Dermis microvascular lymphatic vessel endothelial cell (primary cell): ENCODE measurements at places on chromosomes 4 and X.
A peak's percentile ranks its signal among the peaks of the same experiment; 100 is the strongest.

DNA sequence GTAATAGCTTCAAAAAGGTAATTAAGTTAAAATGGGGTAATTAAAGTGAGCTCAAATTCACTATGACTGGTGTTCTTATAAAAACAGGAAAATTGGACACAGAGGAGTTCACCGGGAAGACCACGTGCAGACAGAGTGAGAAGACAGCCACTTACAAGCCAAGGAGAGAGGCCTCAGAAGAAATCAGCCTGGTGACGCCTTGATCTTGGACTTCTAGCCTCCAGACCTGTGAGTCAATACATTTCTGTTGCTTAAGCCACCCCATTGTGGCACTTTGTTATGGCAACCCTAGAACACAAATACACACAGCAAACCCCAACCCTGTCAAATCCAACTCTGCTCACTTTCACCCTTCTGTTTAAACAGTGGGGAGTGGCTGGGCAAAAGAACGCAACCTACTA lies 4.1 kb upstream of the CD38 start:
- no peak for DNase-seq

DNA sequence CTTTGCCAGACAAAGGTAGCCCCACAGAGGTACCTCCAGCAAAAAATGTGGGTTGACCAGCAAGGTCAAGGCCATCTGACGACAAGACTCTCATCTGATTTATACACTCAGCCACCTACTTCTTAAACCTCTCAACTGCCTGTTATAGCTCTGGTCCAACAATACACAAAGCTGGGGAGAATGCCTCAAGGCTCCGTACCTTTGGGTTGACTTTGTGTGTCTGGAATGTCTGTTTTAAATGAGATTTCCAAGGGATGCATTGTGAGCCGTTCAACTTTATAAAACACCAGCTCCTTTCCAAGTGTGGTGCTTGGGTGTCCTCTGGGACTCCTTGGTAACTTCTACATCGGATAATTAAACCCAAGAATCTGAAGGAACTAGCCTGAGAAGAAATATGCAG lies 167.0 kb upstream of the RPL34 start:
- DNase-seq, result no peak

DNA sequence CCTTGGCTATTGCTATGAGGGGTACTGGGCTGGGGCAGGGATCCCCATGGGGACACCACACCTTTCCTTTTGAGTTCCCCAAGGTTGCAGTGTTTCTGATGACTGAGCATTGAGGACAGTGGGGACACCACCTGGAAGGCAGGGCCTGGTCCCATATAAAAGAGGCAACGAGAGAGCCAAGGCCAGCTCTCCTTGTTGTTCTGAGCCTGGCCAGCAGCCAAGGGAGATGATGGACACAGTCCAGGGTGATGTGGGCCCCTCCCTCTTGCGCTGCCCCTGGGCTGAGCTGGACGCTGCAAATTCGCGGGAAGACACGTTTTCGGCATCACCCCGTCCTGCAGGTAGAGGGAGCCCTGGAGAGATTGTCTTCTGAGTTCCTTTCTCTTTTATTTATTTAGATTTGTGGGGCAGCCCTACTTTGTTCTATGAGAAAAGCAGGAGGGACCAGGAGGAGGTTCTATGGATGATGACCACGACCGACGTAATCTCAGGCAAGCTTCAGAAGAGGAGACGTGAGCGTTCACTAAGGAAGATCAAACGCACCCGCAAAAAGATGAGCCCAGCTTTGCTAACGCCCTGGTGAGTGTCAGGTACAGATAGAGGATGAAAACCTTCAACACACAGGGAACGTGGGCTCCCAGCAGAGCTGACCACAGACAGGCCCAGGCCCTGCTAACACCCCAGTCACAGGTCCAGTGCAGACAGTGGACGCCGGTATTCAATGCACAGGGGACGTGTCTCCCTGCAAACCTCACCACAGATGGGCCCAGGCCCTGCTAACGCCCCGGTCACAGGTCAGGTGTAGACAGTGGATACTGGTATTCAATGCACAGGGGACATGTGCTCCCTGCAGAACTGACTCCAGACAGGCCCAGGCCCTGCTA lies 97.4 kb downstream of the SHOX start:
- no peak for DNase-seq

DNA sequence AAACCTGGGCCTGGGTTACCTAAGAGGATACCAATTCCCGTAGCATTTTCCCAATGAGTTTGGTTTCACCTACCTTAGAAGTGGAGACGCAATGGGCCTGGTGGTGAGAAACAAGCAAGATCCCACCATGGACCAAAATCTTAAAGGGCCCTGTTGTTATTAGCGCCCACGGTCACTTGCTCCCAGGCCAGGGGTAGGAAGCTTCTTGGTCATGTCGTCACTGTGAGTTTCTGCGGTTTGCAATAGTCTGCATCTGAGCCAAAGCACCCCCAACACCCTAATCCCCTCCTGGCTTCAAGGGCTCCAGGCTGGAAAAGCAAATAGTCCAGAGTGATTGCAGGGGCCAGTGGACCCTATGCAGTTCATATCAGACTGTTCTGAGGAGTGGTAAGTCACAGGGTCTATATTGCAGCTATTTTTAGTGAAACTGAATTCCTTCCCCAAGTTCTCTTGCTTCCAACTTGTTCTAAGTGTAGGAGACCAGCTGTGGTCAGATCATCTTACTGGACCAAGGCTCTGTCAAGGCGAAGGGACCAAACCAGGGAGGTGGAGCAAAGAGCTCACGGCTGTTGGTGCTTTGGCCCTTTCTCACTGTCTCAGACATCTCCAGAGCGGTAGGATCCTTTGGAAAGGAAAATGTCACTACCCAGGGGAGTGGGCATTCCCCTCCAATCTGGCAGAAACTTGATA lies 307.9 kb upstream of the F9 start:
- no peak for DNase-seq

DNA sequence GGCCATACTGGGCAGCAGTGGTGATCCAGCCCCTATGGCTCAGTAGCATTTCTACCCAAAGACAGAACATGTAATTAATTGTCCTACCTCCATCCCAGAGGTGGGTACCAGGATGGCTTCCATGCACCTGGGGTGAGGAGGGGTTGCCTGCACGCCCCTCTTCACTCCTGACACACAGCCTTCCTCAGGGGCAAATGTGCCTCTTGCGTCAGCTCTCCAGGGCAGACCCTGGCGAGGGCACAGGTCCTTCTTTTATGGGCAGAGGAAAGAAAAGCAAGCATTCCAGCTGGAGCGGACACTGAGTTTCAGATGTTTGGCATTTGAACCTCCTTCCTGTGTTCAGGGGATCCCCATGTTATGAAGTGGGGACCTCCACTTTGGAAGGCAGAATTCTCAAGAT lies 95.6 kb downstream of the PHKA2 start:
- DNase-seq, result no peak

- DNase-seq, result no peak
These were observed 20.7 kb downstream of the SYNPO2 start for GRCh38 chr4:118909173-118909956.

GRCh38 chr4:72286185-72286584 lies 254.4 kb downstream of the NPFFR2 start:
- DNase-seq, result peak; percentile 15

GRCh38 chr4:72375073-72375736 lies 193.8 kb downstream of the ADAMTS3 start:
- no peak for DNase-seq

GRCh38 chrX:116749943-116750342 lies 287.2 kb upstream of the CT83 start:
- no peak for DNase-seq

DNA sequence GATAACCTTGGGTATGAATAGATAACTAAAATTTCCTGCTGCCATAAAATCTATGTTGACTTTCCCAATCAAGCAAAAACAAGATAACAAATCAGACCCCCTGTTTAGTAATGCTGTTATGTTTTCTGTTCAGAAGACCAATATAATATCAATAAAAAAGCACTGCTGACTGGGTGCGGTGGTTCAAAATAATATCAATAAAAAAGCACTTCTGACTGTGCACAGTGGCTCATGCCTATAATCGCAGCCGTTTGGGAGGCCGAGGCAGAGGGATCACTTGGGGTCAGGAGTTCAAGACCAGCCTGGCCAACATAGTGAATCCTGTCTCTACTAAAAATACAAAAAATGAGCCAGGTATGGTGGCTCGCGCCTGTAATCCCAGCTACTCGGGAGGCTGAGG lies 36.7 kb downstream of the ANTXR2 start:
- DNase-seq, result no peak

DNA sequence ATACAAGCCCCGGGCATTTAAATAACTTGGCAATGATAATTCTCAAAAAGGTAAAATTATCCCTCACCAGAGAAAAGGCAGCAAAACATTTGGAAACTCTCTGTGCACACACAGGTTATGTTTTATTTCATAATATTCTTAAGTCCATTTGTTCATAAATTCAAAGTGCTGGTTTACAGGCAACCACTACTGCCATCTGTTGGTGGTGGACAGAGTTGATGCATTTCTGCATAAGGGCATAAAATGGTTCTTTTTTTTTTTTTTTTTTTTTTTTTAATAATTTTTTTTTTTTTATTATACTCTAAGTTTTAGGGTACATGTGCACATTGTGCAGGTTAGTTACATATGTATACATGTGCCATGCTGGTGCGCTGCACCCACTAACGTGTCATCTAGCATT lies 31.5 kb upstream of the IL21 start:
- peak; percentile 48 for DNase-seq

DNA sequence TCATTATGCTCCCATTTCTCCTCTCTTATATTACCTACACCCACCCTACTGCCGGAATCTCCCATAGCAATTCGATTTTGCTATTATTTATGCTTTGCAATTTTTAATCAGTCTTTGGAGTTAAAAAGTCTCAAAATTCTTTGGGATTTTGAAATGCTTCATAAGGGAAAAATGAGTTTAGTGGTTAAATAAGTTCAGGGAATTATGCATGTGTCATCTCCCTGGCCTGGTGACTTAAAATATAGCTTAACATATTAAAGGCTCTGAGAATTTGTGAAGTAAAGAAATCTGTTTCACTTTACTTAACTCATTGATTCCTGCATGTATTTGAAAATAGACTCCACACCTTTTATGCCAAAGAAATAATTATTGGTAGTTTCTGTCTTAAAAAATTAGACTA lies 185.1 kb upstream of the DIPK2B start:
- DNase-seq, result no peak

DNA sequence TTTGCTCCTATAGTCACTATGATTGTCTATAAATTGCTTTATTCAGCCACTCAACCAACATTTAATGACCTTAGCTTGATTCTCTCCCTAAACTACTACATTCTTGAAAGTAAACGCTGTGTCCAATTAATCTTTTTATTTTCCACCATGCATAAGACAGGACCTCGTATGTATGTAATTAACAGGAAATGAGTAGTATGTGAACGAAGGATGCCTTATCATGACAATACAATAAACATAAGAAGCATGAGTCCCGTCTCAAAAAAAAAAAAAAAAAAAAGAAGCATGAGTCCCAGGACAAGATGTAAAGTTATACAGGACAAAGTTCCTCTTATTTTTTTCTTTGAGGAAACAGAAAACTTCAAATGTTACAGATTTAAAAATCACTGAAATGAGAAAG lies 92.5 kb downstream of the PPP3CA start:
- no peak for DNase-seq

DNA sequence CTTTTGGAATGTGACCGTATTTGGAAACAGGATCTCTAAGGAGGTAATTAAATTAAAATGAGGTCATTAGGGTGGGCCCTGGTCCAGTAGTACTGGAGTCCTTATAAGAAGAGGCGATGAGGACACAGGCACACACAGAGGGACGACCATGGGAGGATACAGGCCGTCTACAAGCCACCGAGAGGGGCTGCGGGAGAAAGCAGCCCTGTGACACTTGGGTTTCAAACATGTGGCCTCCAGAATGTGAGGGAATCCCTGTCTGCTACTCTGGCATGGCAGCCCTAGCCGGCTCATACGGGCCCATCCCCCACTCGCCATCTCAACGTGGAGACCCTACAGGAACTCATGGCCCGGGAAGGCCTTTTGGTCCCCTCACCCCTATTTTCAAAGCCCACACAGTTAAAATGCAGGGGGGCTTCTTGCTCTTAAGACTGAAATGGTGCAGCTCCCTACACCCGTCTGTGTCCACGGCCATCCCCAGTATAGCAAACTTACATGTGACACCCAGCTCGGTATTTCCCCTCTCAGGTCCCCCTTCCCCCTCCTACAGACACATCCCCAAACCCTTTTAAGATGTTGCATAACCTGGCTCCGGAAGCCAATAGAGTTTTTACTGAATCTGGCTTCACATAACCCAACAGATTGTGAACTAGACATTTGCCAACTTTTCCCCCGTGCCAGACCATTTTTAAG lies 124.1 kb upstream of the TBL1X start:
- DNase-seq, result no peak

- DNase-seq, result no peak
These were observed 4.8 kb downstream of the NDP start for GRCh38 chrX:43968359-43968781.

- DNase-seq, result no peak
These were observed 102.4 kb upstream of the ZDHHC15 start for GRCh38 chrX:75625232-75625631.

DNA sequence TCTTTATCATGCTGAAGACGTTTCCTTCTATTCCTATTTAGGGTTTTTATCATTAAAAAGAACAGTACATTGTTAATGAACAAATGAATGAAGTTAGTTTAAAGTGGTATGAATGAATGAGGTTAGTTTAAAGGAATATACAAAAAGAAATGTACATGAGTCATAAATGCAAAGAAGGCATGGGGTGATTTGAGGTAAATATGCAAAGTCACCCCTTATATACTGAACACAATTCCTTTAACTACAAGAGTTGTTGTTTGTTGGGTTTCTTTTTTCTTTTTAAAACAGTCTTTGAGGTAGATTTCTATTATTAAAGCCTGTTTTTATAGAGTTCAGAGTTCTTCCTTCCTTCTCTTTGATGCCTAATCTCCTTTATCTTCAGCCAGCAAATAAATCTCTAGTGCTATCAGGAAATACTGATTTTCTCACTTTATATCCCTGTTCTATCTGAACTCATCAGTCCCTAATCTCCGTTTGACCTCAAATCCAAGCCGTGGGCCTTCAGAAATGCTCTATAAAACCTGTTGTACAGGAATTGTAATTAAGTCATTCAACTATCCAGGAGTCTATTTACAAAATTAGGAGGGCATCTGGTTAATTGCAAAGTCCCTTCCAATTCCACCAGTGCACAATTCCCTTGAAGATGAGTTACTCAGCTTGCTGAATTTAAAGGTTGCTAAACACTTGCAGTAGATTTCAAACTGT lies 31.6 kb upstream of the ABCG2 start:
- no peak for DNase-seq

- no peak for DNase-seq
These were observed 64.5 kb downstream of the TENM3 start for GRCh38 chr4:182307746-182308145.

DNA sequence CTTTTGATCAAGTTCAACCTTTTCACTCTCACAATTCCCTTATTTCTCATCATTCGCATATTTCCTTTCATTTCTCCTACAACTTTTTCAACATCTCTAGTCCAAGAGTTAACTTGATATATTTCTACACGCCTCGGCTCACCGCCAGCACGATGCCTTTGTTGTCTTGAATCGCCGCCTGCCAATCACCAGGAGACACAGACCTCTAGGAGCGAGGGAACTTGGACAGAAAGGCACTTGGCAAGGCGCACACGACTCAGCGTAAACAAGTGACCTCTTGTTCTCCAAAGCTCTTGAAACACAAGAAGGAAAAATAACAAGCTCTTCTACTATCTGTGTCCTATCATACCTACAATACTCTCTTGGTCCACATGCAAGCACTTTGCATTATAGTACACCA lies 27.1 kb upstream of the RBMX start:
- no peak for DNase-seq
